ENCODE measurements at places on chromosomes 2 and 18. TPM values are rescaled to one million over a fixed set of nuclear protein-coding genes. Genes with fewer than 3 reads are reported as not detected.

ZNG1B gene
- 28.2 TPM for total RNA-seq

MTA3 gene
- 20.9 TPM for total RNA-seq

RAB17 gene
- 2.4 TPM for total RNA-seq

MYO3B gene
- not detected for total RNA-seq

OTOS gene
- total RNA-seq = not detected

ITGB6 gene
- total RNA-seq = 0.86 TPM

SAG gene
- total RNA-seq = not detected

CASP8 gene
- 7.4 TPM for total RNA-seq

WDR7 gene
- 29.1 TPM for total RNA-seq

CYRIA gene
- 7.2 TPM for total RNA-seq

TRIM43 gene
- not detected for total RNA-seq

PCARE gene
- total RNA-seq = 0.58 TPM

CARF gene
- 6.5 TPM for total RNA-seq

ADAM23 gene
- total RNA-seq = 30.2 TPM

SERPINB10 gene
- total RNA-seq = not detected

CCT4 gene
- total RNA-seq = 96.8 TPM

NOSTRIN gene
- 37.6 TPM for total RNA-seq

GLI2 gene
- total RNA-seq = 3.8 TPM

CELF4 gene
- total RNA-seq = 0.32 TPM

FTCDNL1 gene
- 3.4 TPM for total RNA-seq

IL1R2 gene
- 3.9 TPM for total RNA-seq
